HFFc6 (cell line): ENCODE measurements at places on chromosomes 4 and X. TPM values are rescaled to one million over a fixed set of nuclear protein-coding genes. Genes with fewer than 3 reads are reported as not detected.

The GABRQ gene
- not detected in 3 replicates for total RNA-seq

The RASGEF1B gene
- total RNA-seq: not detected in 3 replicates

The RASSF6 gene
- not detected in 2 replicates for total RNA-seq

The SPANXN2 gene
- not detected in 3 replicates for total RNA-seq

The SRPX2 gene
- 21.3 to 28.8 TPM (median 22.6 TPM) in 3 replicates for total RNA-seq

The PAGE2B gene
- total RNA-seq: not detected in 3 replicates

The TRAM1L1 gene
- total RNA-seq: 0.14 TPM in 1 of 2 replicates, not detected in the other

The PNMA6F gene
- not detected in 3 replicates for total RNA-seq

The MAOB gene
- total RNA-seq: not detected in 3 replicates

The GPRASP3 gene
- 1.7 to 5.4 TPM (median 1.9 TPM) in 3 replicates for total RNA-seq

The MAGEA6 gene
- total RNA-seq: not detected in 2 replicates

The TDO2 gene
- total RNA-seq: 0.33 TPM in 1 of 3 replicates, not detected in the others

The NLGN3 gene
- total RNA-seq: 0.17 to 0.38 TPM (median 0.36 TPM) in 3 replicates

The IL21 gene
- not detected in 3 replicates for total RNA-seq
